ENCODE measurements at places on chromosomes 7 and 10.

DNA sequence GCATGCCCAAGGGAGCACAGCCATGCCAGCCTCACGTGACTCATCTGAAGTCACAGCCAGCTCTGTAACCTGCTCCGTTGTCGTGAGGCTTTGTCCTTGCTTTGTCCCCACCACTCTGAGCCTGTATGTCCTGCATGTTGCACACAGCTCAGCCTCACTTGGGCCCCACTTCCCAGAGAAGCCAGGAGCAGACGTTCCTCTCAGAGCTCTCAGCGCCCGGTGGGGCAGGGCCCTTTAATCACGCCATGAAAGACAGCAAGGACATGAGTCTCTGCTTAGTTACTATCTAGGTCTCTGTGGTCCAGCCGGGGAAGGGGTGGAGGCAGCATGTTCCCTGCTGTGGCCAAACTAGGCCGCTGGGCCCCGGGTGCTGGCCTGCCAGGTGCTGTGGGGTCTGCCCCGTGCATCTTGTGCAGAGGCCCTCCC is 127.4 kb upstream of the FAM20C start:
- H3K4me1 ChIP-seq = no peaks in the 10 kb centered on the region
- H3K4me3 ChIP-seq = no peak overlapping the region
- no peak overlapping the region for H3K27ac ChIP-seq
- no peaks in the 10 kb centered on the region for H3K36me3 ChIP-seq
- DNase-seq = no peak

GRCh38 chr10:131838966-131839742 is 61.7 kb upstream of the PPP2R2D start:
- peaks cover 21% of the 10 kb centered on the region for H3K27me3 ChIP-seq
- no peaks in the 10 kb centered on the region for H3K36me3 ChIP-seq
- H3K4me3 ChIP-seq = no peak overlapping the region
- H3K4me1 ChIP-seq = no peaks in the 10 kb centered on the region
- H3K27ac ChIP-seq = no peak overlapping the region

DNA sequence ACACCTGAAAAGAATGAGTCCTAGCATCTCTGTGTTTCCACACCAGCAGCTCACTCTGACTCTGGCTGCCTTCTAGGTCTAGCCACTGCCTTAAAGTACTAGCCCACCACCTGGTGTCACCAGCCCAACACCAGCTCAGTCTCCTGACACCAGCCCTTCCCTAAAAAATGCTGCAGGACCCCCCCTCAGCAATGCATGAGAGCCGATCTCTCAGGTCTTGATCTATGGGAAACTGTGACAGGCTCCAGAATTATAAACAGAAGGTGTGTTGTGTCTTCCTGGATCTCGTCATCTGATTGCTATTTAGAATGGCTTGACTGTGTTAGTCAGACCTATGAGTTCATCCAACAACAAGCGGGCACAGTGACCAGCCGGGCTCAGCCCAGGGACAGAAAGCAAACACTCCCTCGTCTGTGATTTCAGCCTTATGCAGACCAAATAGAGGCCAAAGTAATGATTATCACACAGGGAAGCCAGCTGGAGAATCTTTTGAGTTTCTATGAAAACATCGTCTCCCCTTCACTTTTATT is 66.6 kb downstream of the CUBN start:
- peaks cover 14% of the 10 kb centered on the region for H3K36me3 ChIP-seq
- H3K4me3 ChIP-seq = no peak overlapping the region
- H3K27me3 ChIP-seq = no peaks in the 10 kb centered on the region
- H3K27ac ChIP-seq = no peak overlapping the region
- H3K4me1 ChIP-seq = peaks cover 22% of the 10 kb centered on the region
- no peak for DNase-seq

GRCh38 chr7:73936967-73937366 is 76.0 kb downstream of the TMEM270 start:
- H3K27me3 ChIP-seq = peaks cover 14% of the 10 kb centered on the region
- no peak for DNase-seq
- H3K4me3 ChIP-seq = no peak overlapping the region
- H3K36me3 ChIP-seq = no peaks in the 10 kb centered on the region
- no peak overlapping the region for H3K27ac ChIP-seq

GRCh38 chr10:86390337-86391120 is 23.9 kb upstream of the GRID1 start:
- no peak overlapping the region for H3K27ac ChIP-seq
- no peaks in the 10 kb centered on the region for H3K36me3 ChIP-seq
- no peak overlapping the region for H3K4me3 ChIP-seq
- H3K27me3 ChIP-seq = peaks cover 30% of the 10 kb centered on the region
- peaks cover 5% of the 10 kb centered on the region for H3K4me1 ChIP-seq

- no peak overlapping the region for H3K27ac ChIP-seq
- H3K4me3 ChIP-seq = no peak overlapping the region
- no peak for DNase-seq
- H3K27me3 ChIP-seq = no peaks in the 10 kb centered on the region
Measured at GRCh38 chr7:108653526-108653925, 83.9 kb downstream of the DNAJB9 start.

DNA sequence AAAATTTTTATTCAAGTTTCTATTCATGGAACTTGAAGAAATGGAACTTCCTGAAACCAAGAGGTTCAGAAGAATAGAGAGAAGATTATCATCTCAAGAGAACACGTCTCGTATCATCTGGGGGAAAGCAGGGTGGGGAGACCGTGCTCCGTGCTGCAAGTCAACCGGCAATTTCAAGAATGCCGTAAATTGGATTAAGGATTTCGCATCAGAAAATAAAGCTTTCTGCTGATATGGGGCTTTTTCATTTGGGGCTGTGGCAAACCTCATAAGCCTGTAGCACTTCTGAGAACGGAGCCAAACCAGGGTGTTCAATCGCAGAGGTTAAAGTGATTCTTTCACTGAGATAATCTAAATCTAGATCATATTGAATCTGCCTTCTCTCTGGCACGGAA is 150.1 kb upstream of the NPS start:
- no peaks in the 10 kb centered on the region for H3K36me3 ChIP-seq
- H3K4me3 ChIP-seq = no peak overlapping the region
- H3K27me3 ChIP-seq = peaks cover 2% of the 10 kb centered on the region
- DNase-seq = no peak

- no peak overlapping the region for H3K27ac ChIP-seq
- H3K4me1 ChIP-seq = no peaks in the 10 kb centered on the region
- DNase-seq = no peak
Measured at GRCh38 chr7:147894271-147894670, 696.3 kb upstream of the C7orf33 start.

GRCh38 chr7:16422103-16422435 is 731 bp upstream of the CRPPA start:
- DNase-seq = no peak
- peak overlapping the region; percentile 70 for H3K4me3 ChIP-seq
- peaks cover 5% of the 10 kb centered on the region for H3K36me3 ChIP-seq
- peak overlapping the region; percentile 52 for H3K27ac ChIP-seq

- H3K4me3 ChIP-seq = no peak overlapping the region
- H3K4me1 ChIP-seq = peaks cover 2% of the 10 kb centered on the region
- peaks cover 2% of the 10 kb centered on the region for H3K36me3 ChIP-seq
- no peak overlapping the region for H3K27ac ChIP-seq
- DNase-seq = no peak
Measured at GRCh38 chr7:35021445-35021844, 15.8 kb downstream of the DPY19L1 start.

- no peaks in the 10 kb centered on the region for H3K27me3 ChIP-seq
- H3K4me1 ChIP-seq = peaks cover 37% of the 10 kb centered on the region
- H3K4me3 ChIP-seq = no peak overlapping the region
- H3K27ac ChIP-seq = no peak overlapping the region
- no peak for DNase-seq
Measured at GRCh38 chr10:102753718-102754117, 10.0 kb downstream of the WBP1L start.

All from activated naive CD8-positive, alpha-beta T cell treated with anti-CD3 and anti-CD28 coated beads, Interleukin-2, amount 10 ng/mL, durations not matched to agents 7 days and 5 days (primary cell).